Right lung (tissue), 10 donors: ENCODE measurements at places on chromosomes 7 and 10.

GRCh38 chr10:7738536-7739407 lies 35.7 kb downstream of the ITIH2 start:
- no peak for DNase-seq

GRCh38 chr10:94149702-94150101 lies 156.0 kb downstream of the PLCE1 start:
- no peak for DNase-seq

GRCh38 chr7:105187302-105188169 lies 173.5 kb downstream of the KMT2E start:
- DNase-seq = no peak

GRCh38 chr10:102419269-102420180 lies 940 bp upstream of the PSD start:
- no peak for DNase-seq

DNA sequence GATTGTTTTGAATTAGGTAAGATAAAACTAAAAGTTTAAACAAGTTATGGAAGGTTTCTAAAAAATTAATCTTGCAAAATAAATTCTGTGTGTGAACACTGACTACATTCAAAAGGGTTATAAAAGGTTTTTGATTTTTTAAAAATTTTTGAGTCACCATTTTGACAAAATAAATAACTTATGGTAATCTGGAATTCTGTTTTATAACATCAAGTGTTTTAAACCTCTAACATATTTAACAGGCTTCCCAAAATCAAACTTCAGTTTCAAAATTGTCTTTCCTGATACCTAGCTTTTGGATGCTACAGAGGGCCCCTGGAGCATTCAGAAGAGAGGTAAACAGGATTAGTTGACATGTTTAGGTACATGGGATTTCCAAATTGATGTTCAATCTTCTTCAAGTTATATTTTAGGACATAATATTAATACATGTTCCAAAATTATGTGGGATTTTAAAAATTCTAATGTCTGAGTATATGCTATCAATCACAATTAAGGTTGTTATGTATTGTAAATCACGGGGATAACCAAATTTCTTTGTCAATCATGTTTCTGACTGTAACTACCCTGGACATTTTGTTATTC lies 8.1 kb upstream of the CPA2 start:
- no peak for DNase-seq

DNA sequence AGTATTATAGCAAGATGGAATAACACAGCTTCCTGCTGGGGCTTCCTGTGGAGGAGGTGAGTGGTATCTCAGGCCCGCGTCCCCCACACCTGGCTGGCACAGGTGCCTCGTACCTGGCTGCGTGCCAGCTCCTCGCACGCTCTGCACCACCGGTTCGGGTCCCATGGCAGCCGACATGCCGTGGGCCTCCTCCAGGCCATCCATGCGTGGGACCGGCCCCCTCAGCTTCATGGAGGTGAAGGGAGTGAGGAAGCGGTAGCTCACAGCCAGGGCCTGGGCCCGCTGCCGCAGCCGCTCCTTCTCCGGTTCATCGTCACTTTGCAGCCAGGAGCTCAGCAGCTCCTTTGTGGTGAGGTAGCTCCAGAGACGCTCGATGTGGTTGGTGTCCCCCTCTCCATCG lies 90.4 kb downstream of the ITIH5 start:
- no peak for DNase-seq
